ENCODE measurements at places on chromosomes 2 and 18.
A peak's percentile ranks its signal among the peaks of the same experiment; 100 is the strongest.

DNA sequence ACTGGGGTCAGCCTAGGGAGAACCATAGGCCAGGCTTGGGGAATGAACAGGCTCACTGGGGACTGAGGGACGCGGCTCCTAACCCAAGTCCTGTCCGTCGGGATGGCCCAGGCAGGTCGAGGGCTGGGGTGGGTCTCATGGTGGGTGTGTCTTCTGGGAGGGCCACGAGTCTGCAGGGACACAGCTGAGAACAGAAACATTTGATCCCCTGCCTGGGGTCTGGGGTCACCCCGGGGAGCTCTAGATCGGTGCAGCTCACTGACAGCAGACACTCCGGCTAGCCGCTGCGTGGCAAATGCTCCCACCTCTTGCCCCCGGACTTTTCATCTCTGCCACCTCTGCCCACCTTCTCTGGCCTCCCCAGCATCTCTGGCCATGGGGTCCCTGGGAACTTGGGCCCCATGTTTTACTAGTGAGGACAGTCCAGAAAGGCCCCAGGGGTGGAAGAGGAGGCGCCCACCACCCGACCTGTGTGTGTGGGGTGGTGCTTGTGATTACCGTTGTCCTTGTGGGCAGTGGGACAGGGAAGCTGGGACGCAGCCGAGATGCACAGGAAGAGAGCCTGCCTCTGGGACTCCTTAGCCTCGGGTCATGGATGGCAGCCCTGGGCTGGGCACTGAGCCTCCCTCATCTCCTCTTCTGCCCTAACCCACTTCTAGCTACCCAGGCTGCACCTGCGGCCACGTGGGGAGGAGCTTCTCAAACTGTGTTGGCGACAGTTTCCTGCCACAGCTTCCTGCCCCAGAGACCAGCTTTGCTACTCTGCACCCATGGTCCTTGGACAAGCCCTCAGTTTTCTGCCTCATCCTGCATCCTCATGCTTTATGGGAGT lies 4.9 kb downstream of the ZAP70 start:
- DNase-seq, result peak; percentile 68

DNA sequence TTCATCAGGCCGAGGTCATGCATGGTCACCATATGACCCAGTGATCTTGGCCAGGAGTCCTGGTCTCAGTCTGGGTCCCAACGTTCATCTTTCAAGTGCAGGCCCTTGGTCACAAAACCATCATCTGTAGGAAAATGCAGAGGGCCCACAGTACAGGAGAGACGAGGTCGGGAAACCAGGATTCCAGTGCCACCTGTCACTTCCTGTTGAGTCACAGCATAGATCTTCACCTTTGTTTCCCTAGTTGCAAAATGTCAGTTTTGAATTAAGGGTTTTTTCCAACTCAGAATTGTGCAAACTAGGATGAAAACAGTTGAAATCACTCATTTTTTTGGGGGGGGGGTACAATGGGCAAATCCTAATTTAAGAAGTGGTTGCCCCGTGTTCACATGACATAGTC lies 162.2 kb downstream of the INSIG2 start:
- no peak for DNase-seq

DNA sequence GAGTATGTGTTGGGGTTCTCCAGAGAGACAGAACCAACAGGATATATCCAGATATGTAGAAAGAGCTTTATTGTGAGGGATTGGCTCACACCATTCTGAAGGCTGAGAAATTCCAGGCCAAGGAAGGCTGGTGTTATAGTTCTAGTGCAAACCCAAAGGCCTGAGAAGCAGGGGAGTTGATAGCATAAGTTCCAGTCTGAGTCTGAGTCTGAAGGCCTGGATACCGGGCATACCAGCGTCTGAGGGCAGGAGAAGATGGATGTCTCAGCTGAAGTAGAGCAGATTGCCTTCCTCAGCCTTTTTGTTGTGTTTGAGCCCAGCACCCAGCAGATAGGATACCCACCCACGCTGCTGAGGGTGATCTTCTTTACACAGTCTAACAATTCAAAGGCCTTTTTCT lies 211.7 kb upstream of the RASGRP3 start:
- no peak for DNase-seq

DNA sequence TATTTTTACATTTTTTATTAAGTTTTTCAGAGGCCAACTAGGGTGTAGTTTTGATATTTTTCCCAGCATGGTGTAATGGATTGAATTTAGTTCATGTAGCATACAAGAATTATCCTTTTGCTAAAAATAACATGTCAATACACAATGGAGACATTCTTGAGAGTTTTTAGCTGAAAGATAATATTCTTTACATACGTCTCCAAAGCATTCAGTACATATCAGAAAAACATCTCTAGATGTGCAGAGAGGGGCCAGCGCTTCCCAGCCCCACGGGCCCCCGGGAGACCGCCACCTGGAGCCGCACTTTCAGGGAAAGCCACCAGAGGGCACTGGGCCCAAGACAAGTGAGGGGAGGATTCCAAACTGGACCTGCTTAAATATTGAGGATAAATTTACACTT lies 499.4 kb downstream of the GALR1 start:
- no peak for DNase-seq

DNA sequence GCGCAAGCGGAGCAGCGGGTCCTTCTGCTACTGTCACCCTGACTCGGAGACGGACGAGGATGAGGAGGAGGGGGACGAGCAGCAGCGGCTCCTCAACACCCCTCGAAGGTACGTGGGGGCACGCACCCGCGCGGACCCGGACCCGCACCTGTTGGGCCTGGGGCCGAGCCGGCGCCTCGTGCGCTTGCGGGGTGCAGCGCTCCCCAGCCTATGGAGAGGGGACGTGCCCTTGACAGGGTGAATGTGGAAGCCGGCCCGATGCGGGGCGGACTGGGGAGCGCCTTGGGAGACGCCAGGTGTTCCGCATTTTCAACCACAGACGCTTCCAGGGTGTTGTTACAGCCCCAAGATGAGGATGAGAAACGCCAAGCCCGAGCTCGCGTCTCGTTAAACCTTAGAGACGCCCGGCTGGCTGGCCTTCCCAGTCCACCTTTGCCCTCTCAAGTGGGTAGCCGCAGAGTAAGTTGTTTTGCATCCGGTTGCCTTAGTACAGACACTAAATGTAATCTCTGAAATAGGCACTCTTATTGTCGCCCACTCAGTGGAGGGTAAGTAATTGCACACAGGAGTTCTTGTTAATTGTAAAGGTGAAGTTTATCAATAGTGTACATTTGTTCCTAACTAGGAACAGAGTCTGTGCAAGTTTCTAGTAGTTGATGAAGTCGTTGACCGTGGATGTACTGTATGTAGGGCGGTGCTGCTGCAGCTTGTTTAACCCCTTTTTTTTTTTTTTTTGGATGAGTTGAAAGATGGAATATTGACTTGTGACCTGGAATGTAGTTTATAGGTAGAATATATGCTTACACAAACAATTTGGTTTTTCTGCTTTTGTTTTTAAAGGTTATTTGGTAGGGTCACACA lies 815 bp downstream of the GMCL1 start:
- peak; percentile 14 for DNase-seq

DNA sequence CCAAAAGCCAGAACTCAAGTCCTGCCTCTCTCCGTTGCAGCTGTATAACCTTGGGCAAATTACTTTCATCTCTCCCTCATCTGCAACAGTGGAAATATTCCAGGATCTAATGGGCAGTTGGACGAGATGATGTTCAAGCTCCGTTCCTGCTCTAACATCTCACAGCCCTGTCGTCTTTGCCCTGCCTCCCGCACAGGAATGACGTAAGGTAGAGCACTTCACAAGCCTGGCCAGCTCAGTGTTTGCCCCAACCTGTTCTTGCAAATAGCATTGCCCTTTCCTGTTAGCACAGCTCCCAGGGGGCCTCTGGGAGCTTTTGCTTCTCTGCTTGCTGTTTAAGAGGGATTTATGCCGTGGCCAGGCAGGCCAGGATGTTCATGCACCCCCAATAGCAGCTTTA lies 107.9 kb downstream of the KLHL29 start:
- no peak for DNase-seq

DNA sequence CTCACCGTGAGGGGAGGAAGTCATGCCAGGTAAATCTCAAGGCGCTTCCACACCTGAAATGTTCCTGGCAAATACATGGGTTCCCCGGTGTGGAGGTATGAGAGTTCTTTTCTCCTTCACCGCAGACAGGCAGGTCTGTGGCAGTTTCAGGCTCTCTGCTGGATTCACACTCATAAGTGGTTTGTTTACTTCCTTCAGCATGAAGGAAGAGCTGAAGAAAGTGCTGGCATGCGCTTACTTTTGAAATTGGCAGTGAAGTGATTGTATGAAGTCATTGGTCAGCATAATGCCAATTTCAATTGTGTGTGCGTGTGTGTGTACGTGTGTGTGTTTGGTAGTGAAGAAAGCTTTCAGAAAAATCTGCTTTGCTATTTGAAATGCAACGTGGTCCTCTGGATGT lies 43.4 kb downstream of the RNF144A start:
- DNase-seq, result no peak

DNA sequence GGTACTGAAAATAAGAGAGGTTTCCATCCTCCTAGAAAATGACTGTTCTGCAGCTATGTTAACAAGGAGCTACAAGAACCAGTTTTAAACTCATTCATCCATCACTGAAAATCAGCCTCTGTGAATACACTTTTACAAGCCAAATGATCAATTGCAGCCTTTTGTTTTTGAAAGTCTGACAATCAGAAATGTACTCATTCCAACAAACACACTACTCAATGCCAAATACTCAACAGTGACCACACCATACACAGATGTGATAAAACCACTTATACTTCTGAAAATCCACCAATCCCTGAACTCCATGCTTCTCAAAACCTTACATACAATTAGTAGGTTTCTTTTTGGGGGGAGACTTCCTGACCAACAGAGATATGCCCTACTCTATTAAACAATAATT lies 663.9 kb upstream of the CHAC2 start:
- DNase-seq, result no peak

DNA sequence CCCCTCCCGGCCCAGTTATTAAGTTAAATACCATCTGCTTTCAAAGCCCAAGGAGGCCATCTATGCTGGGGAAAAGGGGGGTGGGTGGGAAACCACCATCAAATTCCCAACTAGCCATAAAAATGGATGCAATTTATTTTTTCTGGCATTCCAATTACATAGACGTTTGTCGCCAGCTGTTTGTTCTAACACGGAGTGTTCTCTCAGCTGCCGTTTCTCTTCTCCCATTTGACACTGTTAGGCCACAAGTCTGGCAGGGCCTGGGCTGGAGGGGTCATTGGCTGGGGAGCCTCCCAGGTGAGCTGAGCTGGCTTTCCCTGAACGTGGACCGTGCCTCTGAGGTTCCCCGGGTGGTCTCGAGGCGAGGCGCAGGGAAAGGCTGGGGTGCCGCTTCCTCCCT lies 16.6 kb downstream of the ATOH8 start:
- no peak for DNase-seq

- DNase-seq, result no peak
Observed at GRCh38 chr2:156379071-156379470, 46.5 kb upstream of the NR4A2 start.

DNA sequence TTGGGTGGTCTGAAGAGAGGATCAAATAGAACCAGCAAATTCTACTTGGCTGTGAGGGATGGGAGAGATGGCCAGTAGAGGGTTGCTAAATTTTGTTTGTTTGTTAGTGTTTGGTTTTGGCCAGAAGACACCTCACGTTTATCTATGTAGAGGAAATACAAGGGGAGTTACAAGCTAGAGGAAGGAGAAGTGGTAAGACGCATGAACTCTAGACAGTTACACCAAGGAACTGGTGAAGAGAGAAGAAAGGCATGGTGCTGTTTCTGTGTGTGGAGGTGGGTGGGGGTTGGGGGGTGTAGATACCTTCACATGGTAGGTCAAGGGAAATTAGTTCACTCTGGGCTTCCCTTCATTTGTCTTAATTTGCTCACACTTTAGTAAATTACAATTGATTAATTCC lies 25.6 kb downstream of the RASGRP3 start:
- DNase-seq, result no peak

DNA sequence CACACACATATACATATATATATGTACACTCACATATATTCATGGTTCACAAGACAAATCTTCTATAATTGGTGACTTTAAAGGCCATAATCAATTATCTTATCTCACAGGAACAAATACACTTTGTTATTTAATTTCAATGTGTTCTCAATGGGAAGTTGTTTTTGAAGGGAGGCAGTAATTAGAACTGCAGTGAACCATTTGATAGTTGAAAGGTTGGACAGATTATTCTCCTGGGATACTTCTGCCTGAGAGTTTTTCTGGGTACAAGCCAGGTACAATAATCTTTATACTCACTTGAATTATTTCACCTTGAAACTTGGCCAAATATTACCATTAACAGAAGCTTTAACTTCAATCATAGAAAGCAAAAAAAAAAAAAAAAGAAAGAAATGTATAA lies 546.6 kb upstream of the LRRTM4 start:
- no peak for DNase-seq

DNA sequence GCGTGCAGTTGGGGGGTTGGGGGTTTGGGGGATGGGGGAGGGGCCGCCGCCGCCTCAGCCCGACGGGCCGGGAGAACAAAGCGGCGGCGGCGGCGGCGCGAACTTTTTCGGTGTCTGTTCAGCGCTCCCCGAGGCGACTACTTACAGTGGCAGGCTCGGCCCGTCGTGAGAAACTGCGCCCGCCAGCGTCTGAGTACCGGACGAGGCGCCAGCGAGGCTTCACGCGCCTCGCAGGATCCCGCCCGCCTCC lies 172 bp downstream of the PRKD3 start:
- peak; percentile 53 for DNase-seq

- no peak for DNase-seq
Observed at GRCh38 chr2:28481905-28482304, 14.0 kb upstream of the PLB1 start.

DNA sequence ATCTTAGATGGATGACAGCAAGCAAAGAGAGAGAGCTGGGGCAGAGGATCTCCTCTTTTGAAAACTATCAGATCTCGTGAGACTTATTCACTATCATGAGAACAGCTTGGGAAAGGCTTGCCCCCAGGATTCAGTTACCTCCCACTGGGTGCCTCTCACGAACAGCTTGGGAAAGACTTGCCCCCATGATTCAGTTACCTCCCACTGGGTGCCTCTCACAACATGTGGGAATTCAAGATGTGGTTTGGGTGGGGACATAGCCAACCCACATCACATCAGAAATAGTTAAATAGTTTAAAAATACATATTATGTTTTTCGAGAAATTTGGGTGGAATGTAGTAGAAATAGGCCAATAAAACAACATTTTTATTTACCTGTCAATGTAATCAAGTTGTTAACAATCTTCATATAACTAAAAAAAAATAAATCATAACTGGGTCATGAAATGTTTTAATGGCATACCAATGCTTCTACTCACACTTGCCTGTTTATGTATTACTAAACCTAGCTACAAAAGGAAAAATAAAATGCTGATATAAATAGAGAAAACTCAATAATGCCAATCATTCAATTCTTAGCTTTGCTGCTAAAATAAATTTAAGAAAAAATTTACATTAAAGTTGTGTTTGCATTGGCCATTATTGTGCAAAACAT lies 608.9 kb downstream of the SUCLG1 start:
- DNase-seq, result no peak

DNA sequence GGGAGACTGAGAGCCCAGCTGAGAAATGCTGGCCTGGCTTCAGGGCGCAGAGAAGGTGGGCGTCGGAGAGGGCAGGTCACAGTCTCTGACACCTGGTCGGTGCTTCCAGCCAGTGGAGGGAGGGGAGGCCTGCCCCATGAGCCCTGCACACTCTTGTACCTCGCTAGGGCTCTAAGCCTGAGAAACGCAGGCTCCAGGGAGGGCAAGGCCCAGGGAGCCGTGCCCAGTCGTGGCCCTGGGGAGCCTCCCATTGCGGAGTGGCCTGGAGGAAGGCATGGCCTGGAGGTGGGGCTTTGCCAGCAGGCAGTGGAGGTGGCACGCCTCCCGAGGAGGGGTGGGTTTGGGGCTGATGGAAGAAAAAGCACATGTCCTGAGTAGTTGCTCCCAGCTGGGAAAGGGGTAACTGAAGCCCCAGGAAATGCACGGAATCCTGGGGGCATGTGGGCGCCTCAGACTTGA lies 39.0 kb downstream of the MTERF4 start:
- no peak for DNase-seq

- DNase-seq, result no peak
Observed at GRCh38 chr18:67483237-67483636, 33.3 kb downstream of the DSEL start.
